H7 (cell line): ENCODE measurements at places on chromosomes 3 and 15.

DNA sequence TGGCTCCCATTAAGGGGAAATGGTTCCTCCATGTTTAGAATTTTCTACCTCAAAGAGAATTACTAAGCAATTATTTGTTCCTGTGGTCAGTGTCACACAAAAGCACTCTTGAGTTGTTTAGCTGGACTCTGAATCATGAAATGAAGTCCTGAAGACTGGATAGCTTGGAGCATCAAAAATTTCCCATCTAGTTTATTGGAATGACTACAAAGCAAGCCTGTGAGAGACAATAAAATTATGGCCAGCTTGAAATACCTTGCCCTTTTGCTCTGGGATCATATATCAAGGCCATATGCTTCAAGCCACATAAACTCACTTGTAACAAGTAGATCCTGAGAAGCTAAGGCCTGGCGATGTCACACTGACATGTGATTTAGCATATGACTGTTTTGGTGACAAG, 292.3 kb downstream of the TIGIT start:
- DNase-seq: no peak

GRCh38 chr3:4885316-4885715, 93.9 kb upstream of the BHLHE40 start:
- DNase-seq: no peak

DNA sequence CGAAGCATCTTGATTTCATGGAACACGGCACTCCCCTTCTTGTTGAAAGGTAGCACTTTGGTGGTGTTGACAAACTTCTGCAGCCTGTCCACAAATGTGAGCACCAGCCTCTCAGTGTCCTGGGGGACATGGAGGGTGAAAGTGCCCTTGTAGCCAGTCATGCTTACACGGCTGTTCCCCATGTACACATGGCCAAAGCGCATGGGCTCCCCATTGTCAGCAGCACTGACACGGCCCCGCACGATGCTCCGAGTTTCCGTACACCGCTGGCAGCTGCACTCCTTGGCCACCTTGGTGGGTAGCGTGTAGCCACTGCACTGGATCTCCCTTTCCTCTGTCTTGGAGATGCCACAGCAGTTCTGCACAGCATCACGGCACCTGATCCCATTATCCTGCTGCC, 12.7 kb downstream of the CILP start:
- no peak for DNase-seq

DNA sequence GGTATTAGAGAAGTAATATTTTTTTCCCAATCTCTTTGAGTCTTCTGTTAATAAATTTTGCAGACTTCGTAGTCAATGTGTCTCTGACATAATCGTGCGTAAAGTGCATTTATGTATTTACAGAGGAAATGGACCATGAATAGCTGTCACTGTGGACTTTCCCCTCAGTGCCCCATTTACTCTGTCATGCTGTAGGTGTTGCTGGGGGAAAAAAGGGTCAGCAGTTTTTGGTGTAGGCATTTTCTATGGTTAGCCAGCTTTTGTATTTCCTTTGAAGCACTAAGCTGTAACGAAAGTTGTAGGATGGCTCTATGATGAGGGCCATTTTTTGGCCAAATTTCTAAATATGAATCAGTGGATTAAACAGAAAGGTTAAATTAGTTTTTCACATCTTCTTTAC, 598.4 kb downstream of the FGF12 start:
- DNase-seq: no peak

- DNase-seq: no peak
Measured at GRCh38 chr3:21642433-21642832, 108.6 kb downstream of the ZNF385D start.

- DNase-seq: no peak
Measured at GRCh38 chr15:79878078-79878705, 18.6 kb downstream of the MTHFS start.

DNA sequence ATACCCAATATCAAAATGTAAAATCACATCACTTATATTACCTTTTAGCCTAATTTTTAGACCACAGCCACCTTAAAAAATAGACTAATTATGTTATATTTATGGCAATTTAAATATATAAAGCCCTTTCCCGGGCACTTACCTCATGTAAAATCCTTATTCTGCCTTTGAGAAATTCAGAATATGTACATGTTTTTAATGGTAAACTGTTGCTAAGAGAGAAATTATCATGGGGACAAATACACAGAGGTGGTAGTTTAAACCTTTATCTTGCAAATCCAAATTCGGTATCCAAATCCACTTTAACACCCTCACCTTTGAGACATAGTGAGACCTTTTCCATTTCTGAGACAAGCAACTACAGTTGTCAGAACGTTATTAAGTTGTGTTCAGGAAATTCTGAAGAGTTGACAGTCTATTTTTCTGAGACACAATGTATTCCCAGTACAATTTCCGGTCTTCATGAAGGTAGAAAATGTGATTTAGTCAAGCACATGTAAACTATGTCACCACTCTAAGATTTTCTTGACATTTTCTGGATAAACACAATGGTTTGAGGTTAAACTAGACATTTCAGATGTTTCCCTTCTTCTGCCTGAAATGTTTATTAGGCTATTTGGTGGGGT, 10.6 kb upstream of the VGLL3 start:
- DNase-seq: no peak

DNA sequence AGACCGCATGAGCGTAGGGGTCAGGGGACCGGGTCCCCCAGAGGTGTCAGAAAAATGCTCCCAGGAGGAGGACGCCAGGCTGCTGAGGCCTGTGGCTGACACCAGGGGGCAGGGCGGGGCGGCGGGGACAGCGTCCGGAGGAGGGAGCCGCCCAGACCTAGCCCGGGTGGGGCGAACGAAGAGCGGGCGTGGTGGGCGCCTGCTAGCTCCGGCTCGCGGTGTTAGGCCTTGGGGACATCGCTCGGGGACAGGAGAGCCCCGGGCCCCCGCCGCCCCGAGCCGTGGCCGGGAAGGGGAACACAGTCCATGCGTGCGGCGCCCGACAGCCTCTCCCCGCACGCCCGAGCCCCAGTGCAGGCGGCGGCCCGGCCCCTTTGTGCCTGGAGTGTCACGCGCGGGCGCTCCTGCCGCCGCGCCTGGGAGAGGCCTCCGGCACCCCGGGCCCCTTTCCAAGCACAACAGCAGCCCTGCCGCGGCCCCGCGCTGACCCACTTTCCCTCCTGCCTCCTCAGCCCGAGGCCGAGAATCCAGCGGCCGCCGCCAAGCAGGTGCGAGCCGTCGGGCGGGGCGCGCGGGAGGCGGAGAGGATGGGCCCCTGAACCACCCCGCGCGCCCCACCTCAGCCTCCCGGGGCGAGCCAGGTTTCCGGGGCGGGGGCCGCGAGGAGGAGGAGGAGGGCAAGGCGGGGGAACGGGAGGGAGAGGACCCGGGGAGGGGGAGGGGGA, 111.0 kb upstream of the KLF13 start:
- peak; percentile 94 for DNase-seq

DNA sequence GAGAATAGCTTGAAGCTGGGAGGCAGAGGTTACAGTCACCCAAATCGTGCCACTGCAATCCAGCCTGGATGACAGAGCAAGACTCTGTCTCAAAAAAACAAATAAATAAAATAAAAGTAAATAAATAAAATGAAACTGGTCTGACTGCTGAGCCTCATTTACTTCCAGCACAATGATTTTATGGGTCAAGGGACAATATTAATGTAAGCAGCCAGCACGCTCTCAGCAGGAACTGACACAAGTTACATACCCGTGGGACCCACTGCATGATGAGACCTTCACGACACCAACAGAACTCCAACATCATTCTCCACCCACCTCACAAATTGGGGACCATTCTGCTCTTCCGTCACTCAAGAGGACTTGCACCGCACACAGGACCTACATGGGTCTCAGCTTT, 230.3 kb downstream of the MAGI1 start:
- DNase-seq: no peak

DNA sequence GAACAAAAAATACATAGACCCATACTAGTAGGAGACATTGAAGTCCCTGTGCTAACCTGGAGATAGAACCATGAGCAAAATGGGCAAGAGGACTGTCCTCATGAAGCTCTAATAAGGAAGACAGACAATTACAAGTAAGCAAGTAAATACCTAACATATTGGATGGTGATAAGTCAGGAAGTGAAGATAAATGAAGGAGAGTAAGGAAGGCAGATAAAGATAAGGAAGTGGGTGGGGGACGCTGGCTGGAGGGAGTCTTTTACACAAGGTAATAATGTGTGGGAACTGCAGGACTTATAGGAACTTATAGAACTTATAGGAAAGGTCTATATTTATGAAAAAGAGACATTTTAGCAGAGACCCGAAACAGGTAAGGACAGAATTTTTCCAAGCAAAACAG, 148.9 kb upstream of the ABI3BP start:
- no peak for DNase-seq

DNA sequence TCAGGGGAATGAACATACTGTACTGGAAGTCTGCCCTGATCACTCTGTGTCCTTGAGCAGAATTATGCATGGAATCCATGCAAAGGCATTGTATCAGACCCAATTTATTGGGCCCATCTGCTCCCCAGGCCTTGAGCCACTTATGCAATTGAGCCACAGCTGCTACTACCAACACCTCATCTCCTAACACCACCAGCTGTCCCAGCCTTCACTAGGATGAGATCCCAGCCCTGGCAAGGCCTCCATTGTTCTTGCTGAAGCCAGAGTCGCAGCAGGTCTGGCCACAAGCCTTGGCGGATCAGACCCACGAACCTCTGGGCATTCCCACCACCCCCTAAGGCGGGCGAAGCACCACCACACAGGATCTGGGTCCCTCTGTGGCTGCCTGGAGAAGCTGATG, 9.2 kb upstream of the NME9 start:
- DNase-seq: no peak
